Activated CD8-positive, alpha-beta memory T cell treated with anti-CD3 and anti-CD28 coated beads, Interleukin-2, amount 10 ng/mL, durations not matched to agents 7 days and 5 days (primary cell): ENCODE measurements at places on chromosomes 4 and X. TPM values are rescaled to one million over a fixed set of nuclear protein-coding genes. Genes with fewer than 3 reads are reported as not detected.

Gene NCAPG
- 87.5 TPM for total RNA-seq

Gene NKX6-1
- total RNA-seq, result not detected

Gene HPRT1
- total RNA-seq, result 81.4 TPM

DNA sequence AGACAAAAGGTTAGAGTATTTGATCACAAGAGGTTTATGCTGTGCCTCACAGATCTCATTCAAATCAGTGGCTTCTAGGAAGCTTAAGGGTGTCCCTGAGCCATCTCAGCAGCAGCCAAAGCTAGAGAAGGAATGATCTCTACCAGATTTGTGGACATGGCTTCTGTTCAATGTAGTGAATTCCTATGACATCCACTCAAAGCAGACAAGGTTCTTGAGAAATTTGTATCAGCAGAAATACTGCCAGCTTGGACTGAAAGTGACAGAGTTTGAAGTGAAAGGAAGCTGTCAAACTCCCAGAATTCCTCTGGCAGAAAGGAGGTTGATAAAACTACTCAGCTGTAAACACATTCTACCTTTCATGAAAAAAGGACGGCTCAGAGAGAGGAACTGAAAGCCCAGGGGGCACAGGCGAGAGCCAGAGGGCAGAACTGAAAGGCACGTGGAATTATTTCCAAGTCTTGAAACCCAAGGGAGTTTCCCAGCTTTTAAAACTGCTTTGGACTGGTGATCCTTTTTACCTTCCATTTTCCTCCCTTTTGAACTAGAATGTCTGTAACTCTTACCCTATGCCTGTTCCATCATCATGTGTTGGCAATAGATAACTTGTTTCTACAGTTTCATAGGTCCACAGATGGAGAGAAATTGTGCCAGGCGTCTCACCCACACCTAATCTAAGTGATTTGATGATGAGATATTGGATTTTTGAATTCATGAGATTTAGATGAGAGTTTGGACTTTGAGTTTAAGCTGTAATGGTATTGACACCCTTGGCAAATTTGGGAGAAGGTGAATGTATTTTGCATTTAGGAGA, 14.5 kb upstream of the MED14 start:
- H3K36me3 ChIP-seq, result peaks cover 3% of the 10 kb centered on the region
- no peak overlapping the region for H3K27ac ChIP-seq
- H3K4me1 ChIP-seq, result peaks cover 12% of the 10 kb centered on the region
- no peak for DNase-seq
- no peaks in the 10 kb centered on the region for H3K27me3 ChIP-seq

DNA sequence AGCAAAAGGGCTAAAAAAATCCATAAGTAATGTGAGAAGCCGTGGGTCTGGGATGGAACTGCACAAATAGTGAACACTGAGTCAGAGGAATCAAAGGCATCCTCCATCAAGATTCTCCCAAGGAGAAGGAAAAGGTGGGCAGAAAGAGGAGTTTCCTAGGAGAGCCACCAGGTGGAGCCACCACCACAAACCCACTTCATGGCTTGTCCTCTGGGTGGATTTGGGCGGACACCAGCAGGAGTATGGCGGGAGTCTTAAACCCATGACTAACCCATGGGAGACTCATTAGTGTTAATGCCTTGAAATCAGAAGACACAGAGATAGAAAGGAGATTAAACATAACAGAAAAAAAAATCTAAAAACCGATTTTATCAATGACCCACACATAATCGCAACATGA, 147.7 kb downstream of the SH3KBP1 start:
- peaks cover 67% of the 10 kb centered on the region for H3K4me1 ChIP-seq
- DNase-seq, result peak; percentile 48
- H3K27ac ChIP-seq, result peak overlapping the region; percentile 52
- H3K27me3 ChIP-seq, result no peaks in the 10 kb centered on the region
- H3K36me3 ChIP-seq, result peaks cover 19% of the 10 kb centered on the region

GRCh38 chrX:10557166-10557565, 63.2 kb downstream of the MID1 start:
- DNase-seq, result no peak
- no peak overlapping the region for H3K4me3 ChIP-seq
- H3K27ac ChIP-seq, result no peak overlapping the region
- H3K4me1 ChIP-seq, result no peaks in the 10 kb centered on the region
